Thoracic aorta (tissue), 2 donors: ENCODE measurements at places on chromosomes 2 and 18.

- no peaks in the 10 kb centered on the region for H3K27me3 ChIP-seq
- H3K4me3 ChIP-seq: no peak overlapping the region
- H3K4me1 ChIP-seq: peaks cover 7% of the 10 kb centered on the region
- H3K36me3 ChIP-seq: no peaks in the 10 kb centered on the region
These were observed 10.4 kb downstream of the CHMP3 start for GRCh38 chr2:86552889-86553288.

GRCh38 chr2:19036091-19036490 is 322.3 kb downstream of the OSR1 start:
- H3K27me3 ChIP-seq: no peaks in the 10 kb centered on the region
- H3K4me1 ChIP-seq: peaks cover 14% of the 10 kb centered on the region
- H3K4me3 ChIP-seq: no peak overlapping the region
- DNase-seq: no peak

- no peak for DNase-seq
- H3K4me1 ChIP-seq: peaks cover 8% of the 10 kb centered on the region
- H3K27ac ChIP-seq: peak overlapping the region; percentile 6
- no peaks in the 10 kb centered on the region for H3K36me3 ChIP-seq
These were observed 54.7 kb downstream of the UXS1 start for GRCh38 chr2:106139238-106139935.

DNA sequence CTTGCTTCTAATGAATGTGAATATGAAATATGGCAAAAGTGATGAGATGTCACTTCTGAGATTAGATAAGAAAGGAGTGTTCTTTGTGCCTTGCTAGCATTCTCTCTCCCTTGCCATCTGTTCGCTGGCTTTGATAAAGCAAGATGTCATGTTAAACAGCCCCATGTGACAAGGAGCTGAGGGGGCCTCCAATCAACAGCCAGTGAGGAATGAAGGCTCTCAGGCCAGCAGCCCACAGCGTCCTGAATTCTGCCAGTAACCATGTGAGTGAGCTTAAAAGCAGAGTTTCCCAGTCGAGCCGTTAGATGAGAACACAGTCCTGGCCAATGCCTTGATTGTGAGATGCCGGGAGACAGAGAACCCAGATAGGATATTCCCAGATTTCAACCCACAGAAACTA is 198.8 kb downstream of the IRS1 start:
- DNase-seq: no peak
- no peak overlapping the region for H3K27ac ChIP-seq
- no peaks in the 10 kb centered on the region for H3K4me1 ChIP-seq
- no peaks in the 10 kb centered on the region for H3K27me3 ChIP-seq

- no peaks in the 10 kb centered on the region for H3K4me1 ChIP-seq
- H3K27me3 ChIP-seq: no peaks in the 10 kb centered on the region
- peaks cover 6% of the 10 kb centered on the region for H3K36me3 ChIP-seq
These were observed 79.2 kb downstream of the BARD1 start for GRCh38 chr2:214730248-214730647.
